ENCODE measurements at places on chromosomes 1 and 21. TPM values are rescaled to one million over a fixed set of nuclear protein-coding genes. Genes with fewer than 3 reads are reported as not detected.

DNA sequence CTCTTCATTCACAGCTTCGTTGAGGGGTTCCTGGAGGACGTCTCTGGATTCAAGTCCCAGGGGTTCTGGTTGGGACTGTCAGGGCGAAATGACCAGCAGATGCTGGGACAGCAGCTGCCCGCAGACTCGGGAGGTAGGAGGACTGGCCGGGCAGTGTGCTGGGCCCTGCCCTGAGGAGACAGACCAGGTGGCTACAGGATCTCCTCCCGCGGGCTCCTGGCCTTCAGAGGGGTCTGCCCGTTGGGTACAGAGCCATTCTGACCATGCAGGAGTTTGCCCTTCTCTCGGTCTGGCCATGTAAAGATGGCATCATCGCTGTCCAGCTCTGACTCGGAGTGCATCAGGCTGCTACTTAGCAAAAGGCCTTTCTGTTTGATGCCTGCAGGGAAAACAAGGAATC lies 122.5 kb downstream of the KIAA0319L start:
- no peak for DNase-seq

The RNU1-4 gene
- 8,154 TPM for total RNA-seq

DNA sequence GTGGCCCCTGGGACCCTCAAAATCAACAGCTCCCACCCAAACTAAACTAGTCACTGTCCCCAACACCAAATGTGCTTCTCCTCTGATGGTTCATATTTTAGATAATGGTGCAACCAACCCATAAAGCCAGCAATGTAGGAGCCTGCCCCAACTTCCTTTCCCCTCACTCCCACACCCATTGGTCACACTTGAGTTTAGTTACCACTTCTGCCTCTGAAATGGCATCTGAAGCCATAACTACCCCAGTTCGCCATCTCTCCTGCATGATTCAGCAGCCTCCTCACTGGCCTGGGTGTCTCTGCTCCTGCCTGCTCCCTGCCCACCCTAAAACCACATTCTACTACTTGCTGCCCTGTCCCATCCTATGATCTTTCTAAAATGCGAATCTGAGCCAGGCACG lies 3.4 kb upstream of the CDCP2 start:
- DNase-seq, result no peak

DNA sequence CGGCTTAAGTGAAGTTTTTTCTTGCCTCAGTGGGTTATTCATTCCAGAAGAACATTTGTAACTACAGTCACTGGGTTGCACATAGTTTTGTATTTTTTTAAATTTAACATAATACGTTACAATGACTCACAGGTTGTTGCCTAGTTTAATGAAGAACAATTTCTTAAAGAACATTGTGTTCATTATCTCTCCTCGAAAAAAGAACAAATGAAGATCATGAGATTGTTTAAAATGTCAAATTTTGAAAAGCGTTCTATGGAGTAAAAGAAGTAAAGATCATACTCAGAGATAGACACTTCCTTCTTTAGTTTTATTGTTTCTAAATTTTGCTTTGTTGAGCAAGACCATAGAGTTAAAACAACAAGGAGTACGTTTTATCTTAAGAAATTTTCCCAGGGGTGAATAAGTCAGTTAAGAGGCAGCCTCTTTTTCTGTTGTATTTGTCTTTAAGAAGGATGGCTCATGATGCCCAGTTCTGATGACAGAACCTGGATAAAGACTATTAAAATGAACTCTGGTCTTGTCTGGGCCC lies 10.5 kb upstream of the SLAMF1 start:
- no peak for DNase-seq

All from aorta (tissue), 5 donors.